ENCODE measurements at places on chromosomes 6 and 20.

- no peak for DNase-seq
These were observed 30.7 kb upstream of the NT5E start for GRCh38 chr6:85419046-85419759.

DNA sequence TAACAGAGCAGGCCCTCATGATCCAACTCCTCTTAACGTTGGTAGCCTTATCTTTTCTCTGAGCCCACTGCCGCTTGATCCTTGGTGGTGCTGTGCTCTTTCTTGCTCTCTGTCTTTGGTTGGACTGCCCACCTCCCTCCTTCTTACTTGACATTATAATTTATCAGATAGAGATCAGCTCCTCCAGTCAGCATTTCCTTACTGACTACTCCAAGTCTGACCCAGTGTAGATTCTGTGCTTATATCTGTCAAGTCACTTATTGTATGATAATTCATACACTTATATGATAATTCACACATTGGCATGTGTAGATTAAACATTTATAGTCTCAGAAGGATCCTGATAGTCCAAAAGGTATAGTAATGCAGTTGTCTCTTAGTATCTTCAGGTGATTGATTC, 18.1 kb downstream of the PTPRA start:
- no peak for DNase-seq

- DNase-seq = no peak
These were observed 144.5 kb downstream of the VEGFA start for GRCh38 chr6:43914272-43915147.

- DNase-seq = no peak
These were observed 332.9 kb downstream of the KIF16B start for GRCh38 chr20:16240355-16240754.

GRCh38 chr6:14518515-14519217, 401.1 kb downstream of the CD83 start:
- DNase-seq = no peak

GRCh38 chr6:72913797-72914196, 291.9 kb downstream of the KCNQ5 start:
- DNase-seq = no peak

DNA sequence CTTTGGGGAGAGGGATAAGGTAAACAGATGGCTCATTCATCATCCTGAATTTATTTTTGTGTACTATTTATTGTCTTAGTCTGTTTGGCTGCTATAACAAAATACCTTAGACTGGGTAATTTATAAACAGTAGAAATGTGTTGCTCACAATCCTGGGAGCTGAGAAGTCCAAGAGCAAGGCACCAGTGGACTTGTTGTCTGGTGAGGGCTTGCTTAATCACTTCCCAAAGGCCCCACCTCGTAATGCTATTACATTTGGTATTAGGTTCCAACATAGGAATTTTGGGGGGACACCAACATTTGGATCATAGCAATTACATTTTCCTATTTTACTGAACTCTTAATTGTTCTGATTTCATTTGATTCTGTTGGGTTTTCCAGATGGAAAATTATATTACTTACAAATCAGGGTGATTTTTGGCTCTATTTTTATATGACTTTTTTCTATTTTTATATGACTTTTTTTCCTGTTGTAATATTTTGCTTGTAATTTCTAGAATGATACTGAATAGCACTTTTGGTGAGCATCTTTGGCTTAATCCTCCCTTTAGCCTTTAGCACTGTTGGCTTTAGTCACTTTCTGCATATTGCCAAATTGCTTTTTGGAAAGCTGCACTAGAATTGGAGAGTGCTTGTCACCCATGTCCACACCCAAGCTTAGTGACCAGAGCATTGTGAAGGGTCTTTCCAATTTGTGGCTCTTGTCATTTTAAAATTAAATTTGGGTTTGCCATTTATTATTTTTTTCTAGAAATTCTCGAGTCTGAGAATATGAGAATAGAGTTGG, 43.7 kb upstream of the TULP4 start:
- DNase-seq = no peak

Data from CD4-positive, alpha-beta T cell treated with Interleukin-17A for 1 hour (primary cell).